HepG2 (cell line): ENCODE measurements at places on chromosomes 1 and 21. TPM values are rescaled to one million over a fixed set of nuclear protein-coding genes. Genes with fewer than 3 reads are reported as not detected.

DNA sequence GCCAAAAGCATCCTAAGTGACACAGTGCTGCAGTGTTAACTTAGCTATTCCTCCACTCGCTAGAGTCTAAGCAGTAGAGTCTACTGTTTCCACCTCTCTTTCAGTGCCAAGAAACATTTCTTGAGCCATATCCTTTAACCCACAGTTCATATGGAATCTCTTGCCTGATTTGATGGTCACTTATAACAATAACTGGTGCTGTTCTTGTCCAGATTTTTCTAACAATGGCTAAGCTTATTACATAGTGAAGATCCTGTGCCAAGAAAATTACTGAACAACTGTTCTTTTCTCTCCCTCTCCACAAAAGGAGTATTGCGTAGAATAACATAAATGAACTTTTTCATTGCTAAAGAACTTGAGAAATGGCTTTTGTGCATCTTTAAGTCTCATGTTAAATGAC, 121.3 kb downstream of the CDC7 start:
- DNase-seq: no peak

DNA sequence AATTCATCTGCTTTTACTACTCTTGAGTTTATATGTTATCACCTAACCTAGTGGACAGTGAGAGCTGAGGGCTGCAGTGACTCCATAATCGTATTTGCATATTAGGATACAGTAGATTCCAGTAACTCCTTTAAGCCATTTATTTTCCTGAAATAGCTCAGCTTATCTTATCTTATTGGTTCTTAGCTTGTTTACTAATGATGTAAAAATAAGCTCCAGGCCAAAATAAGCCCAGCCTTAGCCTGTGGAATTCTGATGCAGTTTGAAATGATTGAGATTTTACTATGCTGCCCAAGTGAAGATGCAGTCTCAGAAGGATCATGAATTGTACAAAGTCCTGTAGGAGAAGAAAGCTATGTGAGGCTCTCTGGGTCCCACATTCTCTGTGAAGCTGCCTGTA, 18.1 kb downstream of the ATP1A1 start:
- DNase-seq: no peak

DNA sequence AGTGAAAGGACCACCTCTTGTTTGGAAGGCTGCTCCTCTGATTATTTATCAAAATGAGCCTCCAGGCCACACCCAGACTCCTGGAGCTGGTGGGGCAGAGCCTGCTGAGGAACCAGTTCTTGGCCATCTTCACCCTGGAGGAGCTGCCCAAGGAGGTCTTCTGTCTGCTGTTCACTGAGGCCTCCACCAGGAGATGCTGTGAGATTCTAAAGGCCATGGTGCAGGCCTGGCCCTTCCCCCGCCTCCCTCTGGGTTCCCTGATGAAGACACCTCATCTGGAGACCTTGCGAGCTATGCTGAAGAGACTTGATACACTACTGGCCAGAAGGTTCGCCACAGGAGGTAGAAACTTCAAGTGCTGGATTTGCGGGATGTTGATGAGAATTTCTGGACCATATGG, 61.7 kb upstream of the GJA8 start:
- DNase-seq: no peak

The GJB3 gene
- not detected in 2 replicates for polyA plus RNA-seq

DNA sequence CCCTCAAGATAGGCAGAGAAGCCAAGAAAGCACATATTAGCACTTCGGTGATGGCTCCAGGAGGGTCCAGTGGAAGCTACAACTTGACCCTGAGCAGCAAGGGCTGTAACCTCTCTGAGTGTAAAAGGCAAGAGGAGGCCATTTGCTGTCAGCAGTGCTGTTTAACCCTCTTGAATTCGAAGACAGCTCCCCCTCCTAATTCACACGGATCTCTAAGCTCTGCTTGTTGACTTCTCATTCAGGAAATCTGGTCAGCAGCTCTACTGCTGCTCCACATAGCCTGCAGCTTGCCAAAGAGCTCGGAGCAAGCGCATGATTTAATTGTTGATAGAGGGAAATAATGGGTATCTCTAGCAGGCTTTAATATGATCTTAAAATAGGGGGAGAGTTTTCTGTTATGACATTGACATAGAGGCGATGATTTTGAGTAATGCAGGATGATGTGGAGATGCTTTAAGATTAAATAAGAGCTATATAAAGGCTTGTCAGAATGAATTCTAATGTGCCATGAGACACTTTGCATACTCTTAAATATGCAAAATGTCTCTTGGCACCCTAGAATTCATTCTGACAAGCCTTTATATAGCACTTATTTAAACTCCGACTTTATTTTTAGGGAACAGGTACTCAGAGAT, 79.4 kb upstream of the USH2A start:
- DNase-seq: no peak

- DNase-seq: no peak
These were observed 5.7 kb upstream of the CPLANE2 start for GRCh38 chr1:16242556-16243214.

DNA sequence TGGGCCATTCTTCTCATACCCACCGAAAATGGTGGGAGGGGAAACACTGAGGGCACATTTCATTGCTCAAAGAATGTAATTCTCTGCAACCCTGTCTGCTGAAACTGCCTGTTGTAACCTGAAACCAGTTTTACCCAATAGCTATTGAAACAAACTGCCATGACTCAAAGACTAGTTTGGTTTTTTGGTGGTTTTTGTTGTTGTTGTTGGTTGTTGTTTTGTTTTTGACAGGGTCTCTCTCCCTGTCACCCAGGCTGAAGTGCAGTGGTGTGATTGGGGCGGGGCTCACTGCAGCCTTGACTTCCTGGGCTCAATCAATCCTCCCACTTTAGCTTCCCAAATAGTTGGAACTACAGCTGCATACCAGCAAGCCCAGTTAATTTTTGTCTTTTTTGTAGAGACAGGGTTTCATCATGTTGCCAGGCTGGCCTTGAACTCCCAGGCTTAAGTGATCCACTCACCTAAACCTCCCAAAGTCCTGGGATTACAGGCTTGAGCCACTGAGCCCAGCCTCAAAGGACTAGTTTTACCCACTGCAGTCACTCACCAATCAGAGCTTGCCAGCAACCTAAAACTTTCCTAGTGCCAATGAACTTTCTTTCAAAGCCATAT, 2.1 kb upstream of the IPP start:
- peak; percentile 82 for DNase-seq

The VANGL2 gene
- polyA plus RNA-seq: 0.09 and 0.18 TPM in 2 replicates

The PDPN gene
- not detected in 2 replicates for polyA plus RNA-seq

The GLRX2 gene
- polyA plus RNA-seq: 11.8 and 11.9 TPM in 2 replicates

GRCh38 chr1:58798910-58799442, 15.1 kb upstream of the JUN start:
- no peak for DNase-seq

- DNase-seq: peak; percentile 27
These were observed 16.9 kb downstream of the GPR157 start for GRCh38 chr1:9111957-9112356.

DNA sequence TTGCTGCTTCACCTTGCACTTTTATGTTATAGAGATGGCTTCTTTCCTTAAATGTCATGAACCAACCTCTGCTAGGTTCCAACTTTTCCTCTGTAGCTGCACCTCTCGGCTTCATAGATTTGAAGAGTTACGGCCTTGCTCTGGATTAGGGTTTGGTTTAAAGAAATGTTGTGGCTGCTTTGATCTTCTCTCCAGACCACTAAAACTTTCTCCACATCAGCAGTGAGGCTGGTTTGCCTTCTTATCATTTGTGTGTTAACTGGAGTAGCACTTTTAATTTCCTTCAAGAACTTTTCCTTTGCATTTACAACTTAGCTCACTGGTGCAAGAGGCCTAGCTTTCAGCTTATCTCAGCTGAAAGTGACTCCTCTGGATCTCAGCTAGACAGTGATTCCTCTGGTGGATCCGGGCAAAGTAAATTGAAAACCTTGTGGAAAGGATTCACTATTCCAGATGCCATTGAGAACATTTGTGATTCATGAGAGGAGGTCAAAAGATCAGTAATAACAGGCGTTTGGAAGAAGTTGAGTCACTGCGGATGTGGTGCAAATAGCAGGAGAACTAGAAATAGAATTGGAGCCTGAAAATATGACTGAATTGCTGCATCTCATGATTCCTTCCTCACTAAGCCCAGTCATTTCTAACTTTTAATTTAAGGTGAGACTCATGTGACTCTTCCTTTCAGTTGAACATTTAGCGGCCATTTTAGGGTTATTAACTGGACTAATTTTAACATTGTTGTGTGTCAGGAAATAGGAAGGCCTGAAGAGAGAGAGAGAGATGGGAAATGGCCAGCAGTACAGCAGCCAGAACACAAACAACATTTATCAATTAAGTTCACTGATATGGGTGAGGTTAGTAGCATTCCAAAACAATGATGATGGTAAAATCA, 16.2 kb upstream of the RGS1 start:
- no peak for DNase-seq

The CD101 gene
- polyA plus RNA-seq: 0.05 TPM in 1 of 2 replicates, not detected in the other

DNA sequence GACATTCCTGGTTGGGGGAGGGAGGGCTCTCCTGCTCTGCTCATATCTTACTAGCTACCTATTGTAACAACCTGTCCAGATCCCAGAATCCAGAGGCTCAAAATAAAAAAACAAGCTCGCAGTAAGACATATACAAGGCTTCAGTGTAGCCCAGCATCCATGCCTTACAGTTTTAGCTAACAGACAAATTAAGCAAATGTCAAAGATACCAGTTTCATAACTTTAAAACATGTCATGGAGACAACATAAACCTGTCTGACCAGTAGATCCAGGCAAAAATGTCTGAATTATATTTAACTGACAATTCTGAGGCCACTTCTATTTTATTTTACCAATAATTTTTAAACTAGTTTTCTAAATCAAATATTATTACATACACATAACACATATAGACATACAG, 167.7 kb upstream of the TNR start:
- DNase-seq: no peak

The EDARADD gene
- polyA plus RNA-seq: 0.03 TPM in 1 of 2 replicates, not detected in the other

DNA sequence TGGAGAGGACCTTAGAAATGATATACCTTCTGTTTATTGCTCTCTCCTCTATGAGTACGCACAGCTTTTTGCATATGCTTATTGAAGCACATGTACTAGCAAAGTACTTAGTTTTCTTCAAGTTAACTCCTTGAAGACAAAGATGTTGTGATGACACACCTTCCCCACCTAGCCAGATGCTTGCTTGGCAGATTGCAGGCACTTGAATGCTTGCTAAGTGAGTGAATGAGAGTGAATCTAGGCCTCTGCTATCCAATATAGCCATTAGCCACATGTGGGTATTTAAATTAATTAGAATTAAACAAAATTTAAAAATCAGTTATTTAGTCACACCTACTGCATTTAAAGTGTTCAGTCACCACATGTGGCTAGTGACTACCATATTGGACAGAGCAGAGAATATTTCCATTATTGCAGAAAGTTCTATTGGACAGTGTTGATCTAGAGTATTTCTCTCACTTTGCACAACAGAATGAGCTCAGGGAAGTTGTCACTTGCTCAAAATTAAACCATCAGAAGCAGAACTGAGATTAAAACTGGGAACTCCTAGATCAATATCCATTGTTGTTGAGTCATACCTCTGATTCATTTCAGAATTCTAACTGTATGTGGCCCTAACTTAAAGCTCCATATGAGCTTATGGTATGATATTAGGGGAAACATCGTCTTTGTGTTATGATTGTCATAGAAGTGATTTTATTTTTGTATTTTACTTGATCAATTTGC, 8.6 kb upstream of the EEIG2 start:
- DNase-seq: no peak

- DNase-seq: peak; percentile 34
These were observed 6.5 kb downstream of the KCNN3 start for GRCh38 chr1:154863315-154864174.

- no peak for DNase-seq
These were observed 11.1 kb downstream of the EPB41 start for GRCh38 chr1:28925350-28925891.

DNA sequence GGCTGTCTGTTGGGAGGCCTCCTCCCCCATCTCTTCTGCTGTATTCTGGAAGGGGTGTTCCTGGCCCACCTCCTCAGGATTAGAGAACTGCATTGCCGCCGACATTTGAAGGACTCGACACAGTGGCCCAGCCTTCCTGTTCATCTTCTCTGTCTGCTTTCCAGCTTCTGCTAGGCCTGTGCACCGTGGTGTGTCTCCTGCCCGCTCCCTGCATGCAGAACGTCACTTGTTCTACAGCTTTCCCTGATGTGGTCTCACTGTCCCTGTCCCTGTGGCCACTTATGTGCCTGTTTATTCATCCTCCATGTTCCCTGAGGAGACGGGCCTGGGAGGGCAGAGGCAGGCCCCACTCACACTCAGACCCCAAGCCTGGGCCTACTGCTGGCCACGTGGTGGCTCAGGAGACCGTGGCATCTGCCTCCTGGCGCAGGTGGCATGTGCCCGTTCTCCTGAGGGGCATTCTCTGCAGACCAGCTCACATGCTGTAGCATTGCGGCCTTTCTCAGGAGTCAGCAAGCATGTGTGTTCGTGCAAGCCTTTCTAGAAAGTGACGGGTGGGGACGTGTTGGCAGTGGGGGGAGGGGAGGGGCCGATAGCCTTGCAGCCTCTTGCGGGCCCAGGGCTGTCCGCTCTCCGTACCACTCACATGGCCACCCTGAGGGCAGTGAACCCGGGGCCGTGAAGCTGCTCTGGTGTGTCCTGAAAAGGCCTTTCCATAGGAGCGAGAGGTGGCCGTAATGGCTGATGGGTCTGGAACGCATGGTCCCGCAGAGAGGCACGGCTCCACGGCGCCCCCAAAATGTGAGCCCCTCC, 35.9 kb downstream of the POFUT2 start:
- no peak for DNase-seq

GRCh38 chr1:10074852-10075730, 42.3 kb downstream of the UBE4B start:
- DNase-seq: no peak

GRCh38 chr1:235527196-235527814, 23.1 kb upstream of the B3GALNT2 start:
- no peak for DNase-seq

DNA sequence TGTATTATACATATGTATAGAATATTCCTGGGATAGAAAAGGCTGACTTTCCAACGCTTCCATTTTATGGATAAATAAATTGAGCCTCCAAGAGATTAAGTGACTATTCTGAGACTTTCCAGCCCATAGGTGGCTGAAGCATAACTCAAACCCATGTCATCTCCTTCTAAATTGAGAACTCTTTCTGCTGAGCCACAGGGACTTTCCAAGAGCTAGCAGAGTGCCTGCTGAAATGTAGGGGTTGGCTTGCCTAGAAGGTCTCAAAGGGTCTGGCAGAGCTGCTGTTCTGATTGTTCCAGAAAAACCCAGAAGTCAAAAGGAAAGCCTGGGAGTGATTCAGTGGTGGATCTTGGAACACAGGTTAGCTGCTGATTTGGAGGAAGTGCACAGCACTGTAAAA, 146.4 kb upstream of the BEND5 start:
- DNase-seq: no peak

DNA sequence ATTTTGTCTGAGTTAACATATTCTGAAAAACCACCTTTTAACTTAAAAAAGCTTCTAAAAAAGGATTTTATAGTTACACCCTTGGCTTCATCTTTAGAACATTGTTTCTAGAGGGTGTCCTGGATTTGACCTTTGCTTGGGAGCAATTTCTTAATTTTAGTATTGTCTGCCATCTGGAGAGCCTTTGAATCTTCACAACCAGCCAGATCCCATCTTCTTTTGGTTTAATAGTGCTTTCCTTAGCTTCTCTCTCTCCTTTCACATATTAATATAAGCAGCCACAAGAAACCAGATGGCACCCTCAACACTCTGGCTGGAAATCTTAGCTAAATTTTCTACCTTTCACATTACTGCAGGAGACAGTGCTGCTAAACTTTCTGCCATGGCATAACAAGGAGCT, 76.5 kb upstream of the TSPAN2 start:
- DNase-seq: no peak
